ENCODE measurements at places on chromosomes 13 and 19.

GRCh38 chr13:21014139-21014501 is 47.3 kb downstream of the LATS2 start:
- no peak for DNase-seq

GRCh38 chr13:76822698-76823267 is 63.4 kb downstream of the KCTD12 start:
- DNase-seq = peak; percentile 11

GRCh38 chr13:24737042-24737441 is 26.9 kb upstream of the RNF17 start:
- no peak for DNase-seq

- no peak for DNase-seq
These were observed 23.6 kb upstream of the CEBPA start for GRCh38 chr19:33325920-33326319.

GRCh38 chr13:21837841-21838551 is 167.1 kb downstream of the FGF9 start:
- no peak for DNase-seq

DNA sequence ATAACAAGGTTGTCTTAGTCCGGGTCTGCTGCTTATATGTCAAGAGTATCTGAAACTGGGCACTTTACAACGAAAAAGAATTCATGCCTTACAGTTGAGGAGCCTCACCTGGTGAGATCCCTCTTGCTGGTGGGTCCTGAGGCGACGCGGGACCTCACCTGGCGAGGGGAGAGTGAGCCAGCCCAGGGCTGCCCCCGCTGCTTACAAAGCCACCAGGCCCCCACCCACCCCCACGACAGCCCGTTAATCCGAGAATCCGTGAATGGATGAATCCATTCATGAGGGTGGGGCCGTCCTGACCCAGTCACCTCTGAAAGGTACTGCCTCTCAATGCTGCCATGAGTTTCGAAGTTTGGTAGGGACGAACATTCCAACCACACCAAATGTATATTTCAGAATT is 54.0 kb upstream of the F7 start:
- no peak for DNase-seq

GRCh38 chr19:51780270-51780669 is 14.7 kb upstream of the FPR3 start:
- DNase-seq = no peak
